ENCODE measurements at places on chromosomes 7 and 10.

DNA sequence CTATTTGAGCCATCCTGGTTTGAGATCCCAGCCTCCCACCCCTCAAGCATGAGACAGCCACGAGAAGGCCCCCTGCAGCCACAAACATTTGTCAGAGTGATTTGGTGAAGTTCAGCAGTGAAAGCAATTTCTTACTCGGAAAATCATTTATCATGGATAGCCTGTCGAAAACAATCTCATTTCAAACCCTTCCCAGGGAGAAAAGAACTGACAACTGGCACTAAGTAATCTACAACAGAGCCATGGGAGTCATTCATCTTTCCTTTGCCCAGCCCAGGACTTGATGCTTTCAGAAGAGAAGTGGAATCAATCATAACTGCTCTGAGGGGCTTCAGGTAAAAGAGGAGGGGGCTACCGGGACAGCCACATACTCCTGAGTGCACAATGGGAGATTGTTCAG, 411.2 kb downstream of the KCNMA1 start:
- DNase-seq = no peak

DNA sequence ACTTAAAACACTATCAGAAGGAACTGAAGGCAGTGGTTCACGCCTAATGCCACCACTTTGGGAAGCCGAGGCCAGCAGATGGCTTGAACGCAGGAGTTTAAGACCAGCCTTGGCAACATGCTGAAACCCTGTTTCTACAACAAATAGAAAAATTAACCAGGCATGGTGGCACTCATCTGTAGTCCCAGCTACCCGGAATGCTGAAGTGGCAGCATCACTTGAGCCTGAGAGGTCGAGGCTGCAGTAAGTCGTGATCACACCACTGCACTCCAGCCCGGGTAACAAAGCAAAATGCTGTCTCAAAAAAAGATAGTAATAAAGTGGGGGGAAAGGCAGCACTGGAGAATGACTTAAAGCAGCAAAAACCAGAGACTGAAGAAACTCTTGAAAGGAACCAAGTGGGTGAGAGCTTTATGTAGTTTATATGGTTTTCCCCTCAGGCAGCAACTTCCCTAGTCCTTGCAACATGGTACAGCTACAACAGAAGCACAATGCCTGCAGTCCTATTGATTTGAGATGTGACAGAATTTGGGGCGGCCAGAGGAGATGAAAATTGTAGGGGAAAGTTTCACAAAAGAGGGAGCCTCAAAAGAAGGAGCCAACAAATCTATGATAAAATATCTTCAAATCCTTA, 38.1 kb downstream of the GDI2 start:
- no peak for DNase-seq

DNA sequence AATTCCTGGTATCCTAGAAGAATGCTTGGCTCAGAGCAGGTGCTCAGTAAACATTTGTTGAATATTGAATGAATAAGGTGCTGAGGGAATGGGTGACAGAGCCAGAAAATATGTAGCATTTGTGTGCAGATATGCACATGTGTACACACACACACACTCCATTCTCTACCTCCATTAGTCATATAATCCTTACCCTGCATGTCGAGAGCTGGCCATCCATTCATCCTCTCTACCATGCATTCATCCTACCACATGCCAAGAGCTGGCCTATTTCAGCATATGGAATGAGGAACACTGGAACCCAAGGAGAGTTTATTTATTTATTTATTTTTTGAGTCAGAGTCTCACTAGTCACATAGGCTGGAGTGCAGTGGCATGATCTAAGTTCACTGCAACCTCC, 284.8 kb downstream of the PLXNA4 start:
- DNase-seq = no peak

DNA sequence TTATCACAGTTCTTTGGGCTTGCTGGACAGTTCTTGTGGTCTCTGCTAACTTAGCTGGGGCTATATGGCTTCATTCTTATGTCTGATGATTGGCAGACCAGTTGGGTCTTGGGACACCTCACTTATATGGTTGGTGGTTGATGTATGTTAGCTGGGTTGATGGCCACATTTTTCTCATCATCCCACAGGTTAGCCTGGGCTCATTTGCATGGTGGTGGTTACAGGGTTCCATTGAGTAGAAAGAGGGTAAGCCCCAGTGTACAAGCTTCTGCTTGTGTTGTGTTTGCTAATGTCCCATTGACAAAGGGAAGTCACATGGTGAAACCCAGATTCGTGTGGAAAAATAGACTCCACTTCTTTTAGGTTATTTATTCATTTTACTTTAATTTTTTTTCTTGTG, 40.6 kb downstream of the TMEM60 start:
- no peak for DNase-seq

Measured in CD4-positive, alpha-beta T cell treated with Interleukin-17A for 4 hours (primary cell).